NCI-H748 treated with DMSO at 0.1 percent for 48 hours (cell line): ENCODE measurements at places on chromosomes 7 and 10.

GRCh38 chr7:132696332-132696731 lies 120.1 kb upstream of the PLXNA4 start:
- DNase-seq: peak; percentile 68

- no peak for DNase-seq
Measured at GRCh38 chr10:100306861-100307260, 20.4 kb upstream of the BLOC1S2 start.

DNA sequence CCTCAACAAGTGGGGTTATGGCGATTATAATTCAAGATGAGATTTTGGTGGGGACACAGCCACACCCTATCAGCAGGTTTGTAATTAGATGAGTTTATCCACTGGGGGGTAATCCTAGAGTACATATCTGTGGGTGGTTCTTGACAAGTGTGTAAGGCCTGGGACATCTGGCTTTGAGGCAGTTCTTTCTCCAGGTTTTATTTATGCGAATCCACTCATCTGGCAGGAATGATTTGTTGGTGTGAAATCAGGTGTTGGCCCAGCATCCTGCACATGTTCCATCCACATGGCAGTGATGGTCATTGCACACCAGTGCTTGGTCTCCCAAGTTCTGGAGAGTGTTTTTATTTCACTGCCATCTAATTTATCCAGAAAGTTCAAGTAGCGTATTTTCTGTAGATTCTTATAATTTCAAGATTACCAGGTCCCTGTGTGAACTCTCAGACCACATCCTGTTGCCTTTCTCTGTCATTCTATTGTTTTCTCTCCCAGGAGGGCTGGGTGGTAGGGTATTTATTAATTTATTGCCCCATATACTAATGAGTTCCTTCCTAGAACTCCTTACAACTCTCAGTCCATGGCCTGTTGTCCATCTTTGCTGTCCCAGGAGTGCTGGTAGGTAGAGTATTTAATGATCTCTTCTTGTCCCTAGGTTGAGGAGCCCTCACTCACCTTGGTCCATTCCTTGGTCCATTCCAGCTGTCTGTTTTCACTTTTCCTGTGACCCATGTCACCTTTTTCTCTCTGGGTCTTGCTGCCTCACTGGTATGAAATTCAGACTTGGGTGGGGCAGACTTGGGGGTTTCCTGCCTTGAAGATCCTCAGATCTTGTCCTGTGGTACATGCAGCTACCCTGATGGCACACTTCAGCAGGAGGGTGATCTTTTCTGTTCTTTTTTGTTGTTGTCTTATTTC lies 10.4 kb downstream of the RALA start:
- no peak for DNase-seq

GRCh38 chr10:48431871-48432270 lies 125.4 kb downstream of the MAPK8 start:
- no peak for DNase-seq

- DNase-seq: no peak
Measured at GRCh38 chr10:117130862-117131375, 7.2 kb downstream of the VAX1 start.

GRCh38 chr10:2049560-2049959 lies 312.2 kb upstream of the ADARB2 start:
- DNase-seq: no peak

- DNase-seq: no peak
Measured at GRCh38 chr10:73991884-73992245, 6.1 kb upstream of the VCL start.

- DNase-seq: no peak
Measured at GRCh38 chr7:129914536-129915272, 38.1 kb downstream of the UBE2H start.

DNA sequence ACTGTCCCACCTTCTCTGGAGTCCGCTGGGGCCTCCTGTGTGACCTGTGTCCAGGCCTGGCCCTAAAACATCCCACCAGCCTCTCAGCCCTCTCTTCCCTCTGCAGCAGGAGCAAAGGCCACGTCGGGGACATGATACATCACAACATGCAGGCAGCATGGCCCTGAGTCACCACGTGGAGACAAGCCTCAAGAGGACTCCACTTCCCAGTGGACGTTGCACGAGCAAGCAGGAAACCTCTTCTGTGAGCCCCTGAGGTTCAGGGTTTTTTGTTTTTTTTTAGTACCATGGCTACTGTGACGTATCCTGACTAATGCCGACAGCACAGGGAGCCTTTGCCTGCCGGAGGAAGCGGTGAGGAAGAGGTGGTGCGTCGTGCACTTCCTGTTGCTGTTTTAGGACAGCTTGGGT lies 165.9 kb downstream of the DNAJB6 start:
- no peak for DNase-seq

DNA sequence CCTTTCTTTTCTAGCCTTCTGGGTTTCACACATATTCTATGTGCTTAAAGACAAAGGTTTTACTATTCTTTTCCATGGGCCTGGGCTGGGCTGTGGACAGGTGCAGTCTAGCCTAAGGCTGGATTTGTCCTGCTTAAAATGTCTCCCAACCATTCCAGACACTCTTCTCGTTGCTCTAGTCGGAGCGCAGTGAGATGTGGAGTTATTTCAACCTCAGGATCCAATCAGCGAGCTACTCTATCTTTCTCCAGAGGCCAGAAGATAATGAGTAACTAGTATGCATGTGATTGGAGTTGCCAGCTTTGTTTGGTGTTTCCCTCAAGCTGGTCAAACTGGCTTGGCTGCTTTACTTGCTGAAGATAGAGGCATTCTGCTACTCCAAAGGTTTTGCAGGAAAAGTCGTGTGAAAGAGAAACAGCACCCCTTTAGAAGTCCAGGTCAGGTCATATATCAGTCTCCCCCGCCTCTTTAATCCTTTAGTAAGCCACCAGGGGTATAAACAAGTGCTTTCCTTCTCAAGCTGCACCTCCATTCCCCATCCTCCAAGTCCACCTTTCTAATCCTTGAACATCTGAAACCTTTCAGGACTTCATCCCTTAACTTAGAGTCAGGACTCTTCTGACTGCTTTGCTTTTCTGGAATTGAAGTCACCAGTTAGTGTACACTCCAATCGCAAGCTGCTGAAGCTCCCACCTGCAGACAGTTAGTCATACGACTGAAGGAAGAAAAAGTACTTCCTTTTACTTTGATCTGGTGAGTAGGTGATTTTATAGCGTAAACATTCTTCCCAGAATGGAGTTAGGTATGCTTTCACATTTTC lies 78.8 kb downstream of the DNMBP start:
- no peak for DNase-seq

- DNase-seq: no peak
Measured at GRCh38 chr10:74748468-74749031, 77.8 kb upstream of the KAT6B start.

DNA sequence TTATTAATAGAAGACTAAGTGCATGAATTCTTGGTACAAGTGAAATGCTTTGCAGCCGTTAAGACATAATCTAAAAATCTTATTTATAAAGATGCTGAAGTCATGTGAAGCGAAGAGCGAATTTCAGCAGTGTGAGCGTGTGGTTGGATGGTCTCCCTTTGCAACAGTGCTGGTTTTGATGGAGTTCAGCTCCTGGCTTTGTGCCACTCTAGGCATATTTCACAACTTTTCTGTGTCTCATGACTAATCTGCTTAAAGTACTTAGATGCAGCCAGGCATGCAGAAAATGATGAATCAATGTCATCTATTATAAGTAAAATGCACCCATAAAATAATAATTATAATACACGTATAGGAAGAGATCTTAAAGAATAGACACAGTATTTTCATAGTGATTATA lies 107.2 kb upstream of the TCERG1L start:
- no peak for DNase-seq

- DNase-seq: no peak
Measured at GRCh38 chr10:37992083-37992482, 15.6 kb upstream of the ZNF25 start.

DNA sequence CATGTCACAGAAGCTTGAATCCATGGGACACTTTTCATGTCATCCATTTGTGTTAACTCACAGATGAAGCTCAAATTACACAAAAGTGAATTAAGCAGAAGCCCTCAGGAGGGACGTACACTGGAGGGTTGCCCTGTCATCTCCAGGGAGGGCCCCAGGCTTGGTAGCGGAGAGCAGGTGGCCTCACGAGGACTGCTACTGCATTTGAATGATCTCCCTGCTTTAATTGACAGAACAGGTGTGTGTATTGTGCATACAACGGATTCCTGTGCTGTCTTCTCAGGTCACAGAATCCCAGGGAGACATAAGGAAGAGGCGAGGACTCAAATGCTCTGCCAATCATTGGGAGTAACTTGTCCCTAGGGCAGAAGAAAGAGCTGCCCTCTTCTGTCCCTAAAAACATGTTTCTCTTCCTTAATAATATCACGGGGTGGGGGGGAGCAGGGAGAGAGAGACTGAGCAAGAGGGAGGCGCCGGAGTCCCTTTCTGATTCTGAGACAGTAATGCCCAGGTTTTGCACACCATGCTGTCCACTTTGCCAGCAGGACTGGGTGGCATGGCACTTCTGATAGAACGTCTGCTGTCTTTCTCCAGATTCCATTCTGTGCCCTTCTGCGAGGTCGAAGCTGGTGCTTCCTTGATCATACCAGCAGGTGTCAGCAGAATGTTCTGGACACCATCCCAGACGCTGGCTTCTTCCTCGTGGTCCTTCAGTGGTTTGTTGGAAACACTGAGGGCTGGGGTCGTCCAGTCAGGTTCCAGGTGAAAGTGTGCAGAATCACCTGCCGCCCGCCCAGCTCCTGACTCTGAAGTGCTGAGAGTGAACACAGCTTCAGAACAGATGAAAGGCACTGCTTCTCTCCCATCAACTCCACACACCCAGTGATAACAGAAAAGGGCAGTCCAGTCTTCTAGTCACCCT lies 26.2 kb upstream of the RASGEF1A start:
- no peak for DNase-seq

GRCh38 chr10:117996709-117997108 lies 50.0 kb downstream of the RAB11FIP2 start:
- DNase-seq: no peak

GRCh38 chr10:52658112-52658511 lies 114.5 kb downstream of the MBL2 start:
- DNase-seq: no peak

GRCh38 chr10:110793128-110793812 lies 78.5 kb upstream of the PDCD4 start:
- no peak for DNase-seq

DNA sequence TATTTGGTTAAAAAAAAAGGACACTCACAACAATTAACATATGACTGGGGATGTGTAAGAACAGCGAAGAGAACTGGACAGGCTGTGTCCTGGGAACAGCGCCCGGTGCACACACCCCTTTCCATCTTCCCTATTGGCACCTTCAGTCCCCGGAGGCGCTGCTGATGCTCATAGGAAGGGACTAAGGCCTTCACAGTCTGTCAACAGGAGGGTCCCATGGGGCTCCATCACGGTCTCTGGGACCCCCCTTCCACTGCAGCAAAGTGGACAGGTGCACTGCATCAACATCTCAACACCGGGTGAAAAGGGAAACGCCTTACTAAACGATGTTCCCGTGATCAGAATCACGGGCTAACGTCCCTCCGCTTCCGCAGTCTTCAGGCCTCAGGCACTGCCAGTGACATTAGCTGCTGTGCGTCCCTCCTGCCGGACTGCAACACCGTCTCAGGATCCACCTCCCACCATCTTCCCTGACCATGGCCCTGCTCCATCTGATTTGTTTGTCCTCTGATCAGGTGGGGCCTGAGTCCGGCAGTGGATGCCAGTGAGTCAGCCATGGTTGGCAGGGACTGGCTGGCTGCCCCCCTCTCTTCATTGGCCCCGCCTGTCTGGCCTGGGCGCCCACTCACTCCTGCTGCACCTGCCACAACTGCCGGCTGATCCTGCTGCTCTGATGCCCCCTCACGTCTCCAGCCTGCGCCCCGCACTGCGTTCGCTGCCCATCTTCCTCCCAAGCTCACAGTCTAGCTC lies 614.7 kb downstream of the DNAJB6 start:
- no peak for DNase-seq

DNA sequence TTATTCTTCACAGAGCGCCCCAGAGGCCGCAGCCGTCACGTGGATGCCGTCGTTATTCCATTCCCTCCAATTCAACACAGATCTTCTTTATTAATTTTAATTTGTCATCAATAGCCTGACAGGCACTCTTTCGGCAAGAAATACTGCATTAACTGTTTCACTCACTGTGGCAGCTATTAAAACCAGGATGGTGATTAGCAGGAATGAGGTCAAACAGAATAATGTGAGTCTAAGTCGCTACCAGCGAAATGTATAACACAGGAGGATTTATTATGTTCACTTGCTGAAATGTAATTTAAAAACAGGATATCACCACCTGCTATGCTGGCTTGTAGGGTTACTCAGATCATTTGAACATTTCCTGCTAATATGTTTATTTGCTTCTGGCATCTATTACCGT lies 74.2 kb upstream of the MGMT start:
- DNase-seq: no peak

DNA sequence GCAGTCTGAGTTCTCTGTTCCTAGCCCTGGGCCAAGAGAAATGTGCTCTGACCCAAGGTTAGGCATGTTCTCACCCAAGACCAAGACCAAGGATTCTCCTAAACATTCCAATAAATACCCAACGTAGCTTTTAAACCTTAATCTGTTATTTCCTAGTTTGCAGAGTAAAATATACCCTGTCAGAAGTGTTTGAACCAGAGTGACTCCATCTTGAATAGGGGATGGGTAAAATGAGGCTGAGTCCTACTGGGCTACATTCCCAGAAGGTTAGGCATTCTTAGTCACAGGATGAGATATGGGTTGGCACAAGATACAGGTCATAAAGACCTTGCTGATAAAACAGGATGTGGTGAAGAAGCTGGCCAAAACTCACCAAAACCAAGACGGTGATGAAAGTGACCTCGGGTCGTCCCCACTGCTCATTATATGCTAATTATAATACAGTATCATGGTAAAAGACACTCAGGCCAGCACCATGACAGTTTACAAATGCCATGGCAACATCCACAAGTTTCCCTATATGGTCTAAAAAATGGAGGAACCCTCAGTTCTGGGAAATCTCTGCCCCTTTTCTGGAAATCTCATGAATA lies 27.7 kb downstream of the PLXNA4 start:
- DNase-seq: no peak

DNA sequence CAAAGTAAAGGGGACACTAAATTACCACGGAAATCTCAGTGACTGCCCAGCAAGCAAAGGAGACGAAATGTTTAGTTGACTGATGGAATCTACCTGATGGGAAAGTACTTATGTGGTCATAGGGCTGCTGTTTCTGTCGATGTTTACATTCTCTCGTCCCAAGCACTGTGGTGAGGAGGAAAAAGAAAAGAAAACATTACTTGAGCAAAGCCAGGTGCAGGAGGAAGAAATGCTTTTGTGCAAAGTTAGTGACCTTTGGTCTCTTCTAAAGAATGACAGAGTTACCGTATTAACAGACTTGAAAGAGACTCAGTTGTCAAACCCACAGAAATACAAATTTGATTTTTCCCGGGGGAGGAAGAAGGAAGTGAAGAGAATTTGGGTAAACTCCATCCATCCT lies 43.3 kb upstream of the FMC1 start:
- DNase-seq: no peak
